ENCODE measurements at places on chromosomes 11 and 22.

DNA sequence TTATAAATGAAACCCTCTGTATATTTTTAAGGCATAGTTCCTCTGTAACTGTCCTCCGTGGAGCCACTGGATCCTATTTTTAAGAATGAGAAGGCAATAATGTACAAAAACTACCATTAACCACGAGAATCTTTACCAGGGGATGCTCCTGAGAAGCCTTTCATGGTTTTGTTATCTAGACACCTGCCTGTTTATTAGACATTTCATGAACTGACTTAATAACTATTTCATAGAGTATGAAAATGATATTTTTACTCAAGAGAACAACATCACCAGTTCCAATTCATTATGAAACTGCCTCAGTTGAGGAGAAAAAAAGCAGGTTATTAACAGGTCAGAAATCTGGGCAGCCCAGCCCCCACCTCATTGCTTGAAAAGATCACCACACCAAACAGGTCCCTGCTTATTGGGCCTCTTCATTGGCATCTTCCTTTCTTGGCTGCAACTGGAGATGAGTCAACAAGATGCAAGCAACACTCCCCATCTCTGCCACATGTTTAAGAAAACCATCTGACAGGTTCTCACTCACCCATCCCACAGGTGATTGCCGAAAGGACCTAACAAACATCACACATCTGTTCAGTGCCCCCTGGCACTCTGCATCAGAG lies 27.8 kb downstream of the ETS1 start:
- no peak for DNase-seq

GRCh38 chr11:35030716-35031213 lies 108.2 kb upstream of the CD44 start:
- no peak for DNase-seq

- no peak for DNase-seq
These were observed 206.9 kb downstream of the DBX1 start for GRCh38 chr11:19953336-19953735.

GRCh38 chr11:122745111-122745510 lies 89.6 kb downstream of the UBASH3B start:
- no peak for DNase-seq

DNA sequence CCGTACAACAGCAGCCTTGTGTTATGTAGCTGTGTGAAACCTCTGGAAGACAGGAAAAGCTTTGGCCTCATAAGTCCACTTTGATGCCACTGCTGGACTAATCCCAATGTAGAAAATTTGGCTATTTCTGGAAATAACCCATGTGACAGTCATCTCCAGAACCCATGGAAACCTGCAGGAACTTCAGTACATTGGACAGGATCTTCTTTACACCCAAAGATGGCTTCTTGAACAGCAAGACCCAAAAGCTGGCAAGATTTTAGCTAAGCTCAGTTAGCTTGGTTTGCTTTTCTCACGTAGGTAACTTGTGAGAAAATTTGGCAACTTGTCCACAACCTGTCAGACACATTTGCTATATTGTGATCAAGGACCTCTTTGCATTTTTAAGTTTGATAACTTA lies 74.8 kb upstream of the RCN1 start:
- DNase-seq: no peak

- no peak for DNase-seq
These were observed 34.9 kb downstream of the WBP2NL start for GRCh38 chr22:42033263-42034181.
